ENCODE measurements at places on chromosomes 3 and 15. TPM values are rescaled to one million over a fixed set of nuclear protein-coding genes. Genes with fewer than 3 reads are reported as not detected.

The PP2D1 gene
- total RNA-seq: not detected

The CPLX3 gene
- total RNA-seq: 0.53 TPM

The HRG gene
- not detected for total RNA-seq

The RIOX2 gene
- total RNA-seq: 13.1 TPM

The MAGI1 gene
- not detected for total RNA-seq
